ENCODE measurements at places on chromosomes 1 and 21.

DNA sequence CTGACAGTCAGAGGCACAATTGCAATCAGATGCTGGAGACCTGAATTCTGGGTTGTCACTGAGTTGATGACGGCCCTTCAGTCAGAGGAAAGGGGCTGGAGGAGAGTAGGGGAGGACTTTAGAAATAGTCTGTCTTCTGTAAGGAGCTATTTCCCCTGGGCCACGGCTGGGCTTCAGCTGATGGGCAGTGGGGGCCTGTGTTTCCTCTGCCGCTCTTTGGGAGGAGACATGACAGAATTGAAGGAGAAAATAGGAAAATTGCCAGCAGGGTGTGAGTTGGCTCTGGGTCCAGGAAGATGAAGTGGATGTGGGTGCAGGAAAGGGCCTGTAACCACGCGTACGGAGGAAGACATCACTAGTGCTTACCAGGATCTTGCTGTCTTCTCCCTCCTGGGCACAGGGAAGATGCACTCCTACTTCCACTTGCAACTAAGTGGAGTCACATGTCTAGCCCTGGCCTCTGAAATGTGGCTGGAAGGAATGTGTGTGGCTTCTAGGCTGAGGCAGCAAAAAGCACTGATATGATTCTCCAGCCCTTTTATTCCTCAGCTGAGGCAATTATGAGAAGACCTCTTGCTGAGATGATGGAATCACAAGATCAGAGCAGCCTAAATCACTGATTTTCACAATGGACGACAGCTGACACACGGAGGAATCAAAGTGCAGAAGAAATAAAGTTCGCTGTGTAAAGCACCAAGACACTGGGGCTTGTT is 250.0 kb downstream of the GRIK3 start:
- DNase-seq, result no peak

DNA sequence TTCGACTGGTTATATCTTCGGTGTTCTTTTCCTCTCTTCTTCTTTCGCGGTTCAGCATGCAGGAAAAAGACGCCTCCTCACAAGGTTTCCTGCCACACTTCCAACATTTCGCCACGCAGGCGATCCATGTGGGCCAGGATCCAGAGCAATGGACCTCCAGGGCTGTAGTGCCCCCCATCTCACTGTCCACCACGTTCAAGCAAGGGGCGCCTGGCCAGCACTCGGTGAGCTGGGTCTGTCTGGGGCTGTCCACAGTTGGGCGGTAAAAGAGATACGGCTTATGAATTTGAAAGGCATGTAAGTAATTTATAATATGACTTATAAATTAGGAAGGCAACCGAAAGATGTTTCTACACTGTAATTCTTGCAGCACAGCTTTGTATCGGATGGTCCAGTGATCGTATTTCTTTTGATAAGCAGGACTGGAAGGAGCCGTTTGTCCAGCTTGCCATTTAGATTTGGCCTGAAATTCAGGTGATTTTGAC is 334 bp downstream of the CTH start:
- no peak for DNase-seq

DNA sequence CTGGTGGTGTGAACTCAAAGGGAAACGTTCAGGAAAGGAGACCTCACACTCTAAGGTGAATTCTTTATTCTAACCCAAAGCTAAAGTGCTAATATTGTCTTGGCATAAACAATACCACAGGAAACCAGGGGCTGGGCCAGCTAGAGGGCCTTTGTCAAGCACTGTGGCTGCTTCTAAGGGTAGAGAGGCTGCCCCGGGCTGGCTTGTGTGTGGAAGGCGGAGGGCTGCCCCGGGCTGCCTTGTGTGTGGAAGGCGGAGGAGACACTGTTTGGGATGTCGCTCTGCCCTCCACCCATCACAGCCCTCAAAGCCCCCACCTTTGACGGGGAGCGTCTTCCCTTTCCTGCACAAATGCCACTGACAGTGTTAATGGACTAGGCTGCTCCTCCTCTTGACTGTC is 216.8 kb downstream of the TOMM20 start:
- DNase-seq, result no peak

DNA sequence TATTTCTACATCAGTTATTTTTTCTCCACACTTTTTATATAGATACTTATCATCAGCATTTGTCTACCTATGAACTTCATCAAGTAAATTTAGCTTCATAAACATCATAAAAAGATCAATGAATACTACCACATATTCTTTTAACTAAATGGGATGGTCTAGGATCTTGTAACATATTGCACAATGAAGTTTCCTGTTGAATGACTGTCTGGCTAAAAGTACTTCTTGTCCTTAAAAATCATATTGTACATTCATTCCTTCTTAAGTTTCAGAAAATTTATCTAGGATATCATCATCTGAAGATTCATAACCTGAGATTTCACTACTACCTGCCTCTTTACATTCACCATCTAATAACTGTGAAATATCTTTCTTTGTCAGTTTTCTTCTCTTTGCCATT is 69.0 kb downstream of the MAGI3 start:
- no peak for DNase-seq

DNA sequence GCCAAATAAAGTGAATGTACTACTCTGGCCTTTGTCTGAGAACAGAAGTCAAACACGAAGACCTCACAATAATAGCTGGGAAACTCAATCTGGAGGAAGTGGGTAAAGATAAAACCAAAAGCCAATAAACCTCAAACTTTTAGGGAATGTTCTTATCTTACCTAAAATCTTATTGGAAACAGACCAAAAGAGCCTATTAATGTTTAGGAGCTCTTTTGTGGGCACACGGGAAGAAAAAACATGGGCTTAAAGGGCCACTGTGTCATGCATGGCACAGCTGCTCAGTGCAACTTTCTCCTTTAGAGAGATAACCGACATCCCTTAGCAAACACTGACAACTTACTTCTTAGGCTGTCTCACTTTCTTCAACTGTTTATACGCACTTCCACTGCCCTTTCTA is 16.1 kb downstream of the EIF2B3 start:
- no peak for DNase-seq

DNA sequence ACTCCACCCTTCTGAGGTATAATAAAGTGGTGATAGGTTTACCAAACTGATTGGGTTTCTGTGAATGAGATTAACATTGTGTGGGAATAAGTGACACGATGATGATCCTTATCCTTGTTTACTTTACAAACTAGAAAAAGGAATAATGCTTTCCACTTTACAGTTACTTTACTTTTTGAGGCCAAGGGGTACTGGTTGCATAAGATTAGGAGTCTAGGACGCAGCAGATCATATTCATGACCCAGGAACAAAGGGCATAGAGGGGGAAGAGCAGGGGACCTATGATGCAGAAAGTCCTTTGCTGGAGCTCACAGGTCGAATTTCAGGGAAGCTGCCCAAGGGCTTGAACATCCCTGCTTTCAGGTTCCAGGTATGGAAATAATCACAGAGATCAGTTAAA is 20.4 kb downstream of the FGGY start:
- DNase-seq, result no peak

- DNase-seq, result no peak
Measured at GRCh38 chr21:45438391-45439145, 33.6 kb downstream of the COL18A1 start.

GRCh38 chr1:230790026-230790425 is 42.8 kb downstream of the CAPN9 start:
- no peak for DNase-seq

- DNase-seq, result no peak
Measured at GRCh38 chr1:205811660-205812059, 1.3 kb downstream of the SLC41A1 start.

DNA sequence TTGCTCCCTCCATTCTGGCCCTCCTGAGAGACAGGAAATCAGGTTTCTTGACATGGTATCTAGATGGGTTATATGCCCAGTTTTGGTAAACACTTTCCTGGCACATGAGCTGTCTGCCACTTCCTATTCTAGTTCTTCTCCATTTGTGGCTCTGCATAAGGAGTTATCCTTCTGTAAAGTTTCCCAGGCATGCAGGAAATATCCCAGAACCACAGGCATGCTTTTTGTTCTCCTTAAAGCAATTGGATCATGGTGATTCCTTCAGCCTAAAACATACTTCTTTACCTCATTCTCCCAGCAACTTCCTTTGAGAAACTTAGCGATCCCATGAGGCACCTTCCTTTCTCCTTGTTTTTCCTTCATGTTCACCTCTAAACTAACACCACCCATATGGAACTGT is 199.8 kb downstream of the CRB1 start:
- no peak for DNase-seq

- DNase-seq, result no peak
Measured at GRCh38 chr1:110457206-110457605, 6.3 kb downstream of the PROK1 start.

DNA sequence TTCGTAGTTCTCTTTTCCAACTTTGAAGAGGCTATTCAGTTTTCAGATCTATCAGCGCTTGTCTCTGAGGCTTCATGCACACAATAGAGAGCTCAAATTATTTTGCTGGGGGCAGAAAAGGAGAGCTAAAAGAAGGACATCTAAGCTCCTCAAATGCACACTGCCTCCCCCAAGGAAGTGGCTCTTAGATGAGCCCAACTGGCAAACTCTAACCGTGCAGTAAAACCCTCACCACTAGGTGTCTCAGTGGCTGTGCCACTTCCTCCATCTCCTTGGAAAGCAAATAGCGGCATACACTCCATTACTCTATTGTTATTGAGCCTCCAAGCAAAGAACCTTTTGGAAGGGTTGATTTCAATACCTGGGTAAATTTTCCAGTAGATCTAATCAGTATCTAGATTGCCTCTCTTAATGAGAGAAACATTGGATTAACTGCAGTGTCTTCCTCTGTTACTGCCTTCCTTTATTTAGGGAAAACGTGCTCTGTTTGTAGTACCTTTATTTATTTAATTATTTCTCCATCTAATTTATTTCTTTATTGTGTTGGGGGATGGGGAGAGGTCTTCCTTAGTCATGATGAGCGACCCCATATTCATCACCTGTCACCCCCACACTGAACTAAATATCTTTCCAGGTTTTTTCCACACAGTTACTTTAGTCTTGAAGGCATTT is 9.2 kb upstream of the SFPQ start:
- no peak for DNase-seq

DNA sequence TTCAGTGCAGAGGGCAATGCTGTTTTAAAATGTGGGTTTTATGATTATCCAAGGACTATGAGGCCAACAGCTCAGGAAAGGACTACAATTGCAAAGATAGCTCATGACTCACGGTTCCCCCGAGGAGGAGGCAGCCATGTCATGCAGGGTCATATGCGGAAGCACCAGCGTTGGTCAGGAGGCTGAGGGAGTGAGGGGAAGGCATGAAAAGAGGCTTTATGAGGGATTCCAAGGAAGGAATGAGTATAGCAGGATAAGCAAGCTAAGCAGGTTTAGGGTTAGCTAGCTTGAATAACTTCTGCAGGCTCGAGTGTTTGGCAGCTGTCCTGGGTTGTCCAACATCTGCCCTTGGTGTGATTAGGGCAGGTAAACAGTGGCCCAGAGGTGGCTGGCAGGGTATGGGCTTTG is 495.1 kb downstream of the SETD4 start:
- DNase-seq, result no peak

DNA sequence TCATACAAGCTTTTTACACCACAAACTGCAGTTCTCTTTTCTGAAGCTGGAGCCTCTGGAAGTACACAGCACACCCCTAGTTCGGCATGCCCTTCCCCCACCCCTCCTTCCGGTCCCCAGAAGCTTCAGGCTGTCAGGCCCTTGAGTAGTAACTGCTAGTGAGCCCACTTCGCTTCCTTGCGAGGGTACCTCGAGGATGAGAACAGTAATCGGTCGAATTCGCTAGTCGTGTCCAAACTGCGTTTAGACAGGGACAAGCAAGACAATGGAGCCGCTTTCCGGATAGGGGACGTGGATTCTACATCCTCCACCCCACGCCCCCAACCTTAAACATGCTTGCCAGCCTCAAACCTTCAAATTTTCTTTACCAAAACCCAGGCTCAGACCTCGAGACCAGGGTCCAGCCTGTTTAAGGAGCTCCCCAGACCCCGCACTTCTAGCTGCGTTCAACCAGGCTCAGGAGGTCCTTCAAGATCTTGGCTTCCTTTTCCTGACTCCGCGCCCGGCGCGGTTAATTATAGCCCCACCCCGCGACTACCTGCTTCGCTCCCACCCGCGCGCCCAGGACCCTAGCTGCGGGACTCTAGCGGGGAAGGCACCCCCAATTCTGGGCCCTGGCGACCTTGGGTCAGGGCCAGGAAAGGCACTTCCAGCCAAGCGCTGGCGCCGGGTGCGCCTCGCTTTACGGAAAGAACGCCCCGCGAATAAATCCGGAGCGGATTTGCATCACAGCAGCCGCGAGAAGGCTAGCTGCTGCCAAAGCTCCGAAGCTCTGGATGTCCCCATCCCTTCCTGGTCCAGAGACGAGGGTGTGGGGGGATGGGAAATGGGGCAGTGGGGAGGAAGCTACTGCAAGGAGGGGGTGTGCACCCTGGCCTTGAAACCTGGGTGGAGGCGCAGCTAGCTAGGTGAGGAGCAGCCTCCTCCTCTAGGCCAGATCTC is 8.1 kb upstream of the TSPAN1 start:
- peak; percentile 2 for DNase-seq

GRCh38 chr1:4433075-4433474 is 221.3 kb upstream of the AJAP1 start:
- no peak for DNase-seq

DNA sequence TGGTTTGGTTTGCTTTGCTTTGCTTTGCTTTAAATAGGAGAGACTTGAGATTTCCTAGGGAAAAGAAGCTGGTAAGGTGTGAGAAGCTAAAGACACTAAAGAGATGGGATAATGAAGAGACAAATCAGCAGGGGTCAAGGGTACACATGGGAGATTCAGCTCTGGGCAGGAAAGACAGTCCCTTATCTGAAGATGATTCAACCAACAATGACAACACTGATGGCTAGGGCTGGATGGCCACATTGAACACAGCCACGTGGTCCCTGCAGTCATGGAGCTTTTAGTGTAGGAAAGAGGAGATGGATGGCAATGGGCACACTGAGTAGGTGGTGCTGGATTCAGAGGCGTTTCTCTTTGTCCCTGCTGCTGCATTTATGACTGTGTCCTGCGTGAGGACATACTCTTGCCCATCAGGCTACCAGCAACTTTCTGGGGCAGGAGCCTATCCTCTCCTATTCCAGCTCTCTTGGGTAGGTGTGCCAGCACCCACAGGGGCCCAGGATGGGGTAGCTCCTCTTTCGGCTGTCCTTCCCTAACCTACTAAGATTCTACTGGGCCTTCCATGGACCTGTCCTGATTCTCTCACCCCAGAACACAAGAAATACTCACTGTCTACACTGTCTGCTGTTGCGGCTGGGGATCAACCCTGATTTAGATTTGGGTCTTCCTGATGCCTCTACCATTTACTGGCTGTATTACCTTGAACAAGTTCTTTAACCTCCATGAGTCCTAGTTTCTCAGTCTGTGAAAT is 1.4 kb upstream of the SHISA4 start:
- DNase-seq, result no peak

- DNase-seq, result no peak
Measured at GRCh38 chr21:40936771-40937261, 89.9 kb upstream of the DSCAM start.

GRCh38 chr1:100077531-100077930 is 55.2 kb downstream of the SASS6 start:
- no peak for DNase-seq

DNA sequence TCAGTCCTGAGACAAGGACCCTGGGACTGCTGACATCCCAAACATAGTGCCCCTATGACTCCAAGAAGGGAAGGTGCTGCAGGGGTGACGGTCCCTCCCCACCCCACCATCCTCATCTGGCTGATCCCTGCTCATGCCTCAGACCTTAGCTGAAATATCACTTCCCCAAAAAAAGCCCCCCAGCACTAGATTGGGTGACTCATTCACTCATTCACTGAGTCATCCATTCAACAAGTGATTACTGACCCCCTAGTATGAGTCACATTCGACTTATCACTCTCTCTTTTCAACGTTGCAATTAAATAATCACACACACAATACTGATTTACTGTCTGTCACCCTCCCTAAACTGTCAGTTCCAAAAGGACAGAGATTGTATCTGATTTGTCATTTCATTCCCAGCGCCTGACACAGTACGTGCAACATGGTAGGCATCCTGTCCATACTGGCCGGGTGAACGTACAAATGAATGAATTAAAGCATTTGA is 48.6 kb downstream of the HIVEP3 start:
- no peak for DNase-seq

Data from activated CD8-positive, alpha-beta memory T cell treated with anti-CD3 and anti-CD28 coated beads for 48 hours (primary cell).